ENCODE measurements at places on chromosomes 16 and 17. TPM values are rescaled to one million over a fixed set of nuclear protein-coding genes. Genes with fewer than 3 reads are reported as not detected.

DNA sequence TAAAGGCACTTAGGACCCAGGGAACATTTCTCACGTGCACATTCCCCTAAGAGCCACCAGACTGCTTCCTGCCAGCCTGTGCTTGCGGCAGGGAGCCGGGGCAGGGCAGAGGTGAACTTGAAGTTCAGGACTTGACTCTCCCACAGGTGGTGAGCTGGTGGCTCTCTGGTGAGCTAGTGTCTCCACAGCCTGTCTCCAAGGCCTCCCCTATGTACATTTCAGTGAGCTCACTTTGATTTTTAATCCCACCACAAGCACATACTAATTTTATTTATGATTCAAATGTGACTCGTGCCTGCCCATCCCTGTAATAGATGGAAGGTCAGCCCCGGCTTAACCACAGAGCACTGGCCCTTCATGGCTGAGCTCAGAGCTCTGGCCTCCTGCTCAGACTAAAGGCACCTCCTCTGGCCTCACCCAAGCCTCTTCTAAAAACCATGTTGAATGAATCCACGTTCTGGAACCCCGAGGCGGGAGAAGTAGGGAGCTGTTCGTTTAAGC, 9.2 kb downstream of the SNN start:
- DNase-seq = no peak

Gene TEKT5
- 0.25 TPM for total RNA-seq

Gene PDF
- total RNA-seq = 20.1 TPM

Gene OR1D2
- not detected for total RNA-seq
